ENCODE measurements at places on chromosomes 1 and 21.

DNA sequence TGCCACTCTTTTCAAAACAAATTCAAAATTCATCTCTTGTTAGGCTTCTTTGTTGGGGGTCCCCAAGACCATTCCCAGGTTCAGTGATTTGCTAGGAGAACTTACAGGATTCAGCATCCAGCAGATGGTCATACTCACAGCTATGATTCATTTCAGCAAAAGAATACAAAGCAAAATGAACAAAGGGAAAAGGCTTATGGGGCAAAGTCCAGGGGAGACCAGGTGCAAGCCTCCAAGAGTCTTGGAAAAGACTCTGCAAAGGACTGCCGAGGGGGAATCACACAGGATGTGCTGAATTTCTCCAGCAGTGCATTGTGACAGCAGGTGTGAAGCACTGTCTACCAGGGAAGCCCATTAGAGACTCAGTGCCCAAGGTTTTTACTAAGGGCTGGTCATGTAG is 7.3 kb downstream of the TRAF5 start:
- no peak for DNase-seq

DNA sequence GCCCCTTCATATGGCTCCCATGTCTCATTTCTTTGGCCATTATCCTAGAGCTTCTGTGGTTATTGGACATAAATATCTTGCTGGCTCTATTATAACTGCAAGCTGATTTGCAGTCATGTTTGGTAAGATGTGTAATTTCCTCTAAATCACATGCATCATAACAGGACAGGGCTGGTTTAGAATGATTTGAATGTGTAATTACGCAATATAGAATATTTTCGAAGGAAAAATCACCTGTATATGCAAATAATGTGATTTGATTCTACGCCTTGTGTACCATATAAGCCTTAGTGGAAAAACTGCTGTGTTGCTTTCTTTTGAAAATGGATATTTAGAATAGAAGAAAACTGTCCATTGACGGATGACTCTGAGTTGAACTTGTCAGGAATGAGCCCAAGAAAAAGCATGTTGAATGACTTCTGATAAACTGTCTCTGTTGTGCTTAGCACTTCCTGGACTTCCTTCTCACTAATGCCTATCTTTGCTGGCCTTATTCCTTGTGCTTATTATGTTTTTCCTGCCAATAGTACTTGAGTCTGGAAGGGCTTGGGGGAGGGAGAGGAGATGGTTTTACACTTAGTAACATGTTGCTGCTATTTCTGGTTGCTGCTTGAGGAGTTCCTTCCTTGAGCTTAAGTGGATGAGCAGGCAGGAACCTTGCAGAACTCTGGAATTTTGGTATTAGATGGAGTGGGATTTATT is 6.5 kb downstream of the CACHD1 start:
- DNase-seq, result no peak

- no peak for DNase-seq
These were observed 805 bp downstream of the ATG4C start for GRCh38 chr1:62784509-62785365.

GRCh38 chr1:205284420-205285144 is 37.0 kb downstream of the NUAK2 start:
- peak; percentile 80 for DNase-seq

DNA sequence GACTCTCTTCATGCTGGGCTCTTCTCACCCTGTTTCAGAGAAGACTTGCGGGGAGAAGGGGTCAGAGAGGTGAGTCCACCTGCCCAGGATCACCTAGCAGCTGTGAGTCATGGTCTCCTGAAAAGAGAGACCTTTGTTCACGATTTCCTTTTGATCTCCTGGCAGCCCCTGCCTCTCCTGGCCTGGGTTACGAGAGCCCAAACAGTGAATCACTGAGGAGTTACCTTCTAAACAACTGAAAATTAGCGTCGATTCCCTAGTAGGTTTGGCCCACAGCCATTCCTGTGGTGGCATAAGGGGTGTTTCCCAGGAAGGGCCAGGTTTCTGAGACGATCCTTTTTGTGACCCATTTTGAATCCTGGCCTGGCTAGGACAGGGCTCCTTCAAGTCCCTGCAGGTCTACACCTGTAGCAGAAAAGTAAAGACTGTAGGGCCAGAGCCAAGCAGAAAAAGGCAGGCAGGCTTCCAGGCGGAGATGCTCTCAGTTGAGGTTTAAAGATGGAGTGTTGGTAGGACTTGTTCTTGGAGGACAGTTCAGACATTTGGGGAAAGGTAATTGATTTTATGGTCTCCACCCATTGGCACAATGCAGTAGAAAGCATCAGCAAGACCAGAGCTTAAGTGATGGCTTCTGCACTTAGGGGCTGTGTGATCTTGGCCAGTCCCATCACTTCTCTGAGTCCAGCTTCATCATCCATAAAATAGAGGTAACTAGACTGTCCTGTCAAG is 2.1 kb upstream of the PLA2G2E start:
- DNase-seq, result no peak

GRCh38 chr1:196029410-196029809 is 578.8 kb downstream of the KCNT2 start:
- no peak for DNase-seq

- DNase-seq, result no peak
These were observed 743.2 kb upstream of the RGS18 start for GRCh38 chr1:191414981-191415640.

DNA sequence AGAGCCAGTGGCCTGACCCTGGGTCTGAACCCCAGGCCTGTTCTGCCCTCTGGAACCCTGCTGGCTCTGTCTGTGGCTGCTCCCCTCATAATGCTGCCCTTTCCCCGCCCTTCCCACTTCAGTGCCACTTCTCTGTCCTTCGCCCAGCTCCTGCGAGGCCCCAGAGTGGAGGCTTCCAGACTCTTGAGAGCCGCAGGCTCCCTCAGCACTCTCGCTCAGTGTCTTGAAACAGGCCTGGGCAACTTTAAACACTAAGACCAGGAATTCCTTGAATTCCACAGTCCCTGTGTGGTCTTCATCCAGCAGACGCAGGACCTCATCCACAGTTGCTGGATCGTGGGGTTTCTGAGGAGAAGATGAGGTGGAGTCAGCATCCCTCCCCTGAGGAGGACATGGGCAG is 3.5 kb downstream of the CRNN start:
- no peak for DNase-seq

GRCh38 chr1:209238356-209238755 is 345.2 kb upstream of the CAMK1G start:
- no peak for DNase-seq

GRCh38 chr21:14114251-14114650 is 96.5 kb downstream of the LIPI start:
- DNase-seq, result no peak

DNA sequence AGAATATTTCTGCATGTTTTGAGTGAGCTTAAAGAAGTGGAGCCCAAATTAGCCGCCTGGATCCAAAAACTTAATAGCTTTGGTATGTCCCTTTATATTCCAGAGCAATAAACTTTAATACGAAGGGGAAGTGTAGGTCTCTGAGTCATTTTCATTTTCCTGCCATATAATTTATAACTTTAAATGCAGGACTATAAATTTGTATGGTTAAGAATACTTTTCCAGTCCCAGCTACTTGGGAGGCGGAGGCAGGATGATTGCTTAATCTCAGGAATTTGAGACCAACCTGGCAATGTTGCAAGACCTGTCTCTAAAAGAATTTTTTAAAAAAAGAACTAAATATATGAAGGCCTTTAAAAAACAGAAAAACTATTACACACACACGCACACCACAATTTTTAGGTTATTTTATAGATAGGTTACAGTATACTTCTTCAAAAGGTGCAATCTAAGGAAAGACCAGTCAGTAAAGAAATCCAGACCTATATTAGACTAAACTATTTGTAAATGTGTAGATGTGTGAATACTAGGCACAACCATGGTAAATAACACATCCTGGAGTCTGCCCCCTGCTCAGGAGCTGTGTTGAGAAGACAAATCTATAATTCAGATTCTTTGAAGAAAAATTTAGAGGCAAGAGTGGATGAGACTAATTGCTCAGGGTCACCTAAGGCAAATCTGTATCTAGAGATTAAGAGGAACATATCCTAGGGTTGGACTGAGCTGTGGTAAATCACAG is 80.3 kb downstream of the TTC3 start:
- DNase-seq, result no peak

DNA sequence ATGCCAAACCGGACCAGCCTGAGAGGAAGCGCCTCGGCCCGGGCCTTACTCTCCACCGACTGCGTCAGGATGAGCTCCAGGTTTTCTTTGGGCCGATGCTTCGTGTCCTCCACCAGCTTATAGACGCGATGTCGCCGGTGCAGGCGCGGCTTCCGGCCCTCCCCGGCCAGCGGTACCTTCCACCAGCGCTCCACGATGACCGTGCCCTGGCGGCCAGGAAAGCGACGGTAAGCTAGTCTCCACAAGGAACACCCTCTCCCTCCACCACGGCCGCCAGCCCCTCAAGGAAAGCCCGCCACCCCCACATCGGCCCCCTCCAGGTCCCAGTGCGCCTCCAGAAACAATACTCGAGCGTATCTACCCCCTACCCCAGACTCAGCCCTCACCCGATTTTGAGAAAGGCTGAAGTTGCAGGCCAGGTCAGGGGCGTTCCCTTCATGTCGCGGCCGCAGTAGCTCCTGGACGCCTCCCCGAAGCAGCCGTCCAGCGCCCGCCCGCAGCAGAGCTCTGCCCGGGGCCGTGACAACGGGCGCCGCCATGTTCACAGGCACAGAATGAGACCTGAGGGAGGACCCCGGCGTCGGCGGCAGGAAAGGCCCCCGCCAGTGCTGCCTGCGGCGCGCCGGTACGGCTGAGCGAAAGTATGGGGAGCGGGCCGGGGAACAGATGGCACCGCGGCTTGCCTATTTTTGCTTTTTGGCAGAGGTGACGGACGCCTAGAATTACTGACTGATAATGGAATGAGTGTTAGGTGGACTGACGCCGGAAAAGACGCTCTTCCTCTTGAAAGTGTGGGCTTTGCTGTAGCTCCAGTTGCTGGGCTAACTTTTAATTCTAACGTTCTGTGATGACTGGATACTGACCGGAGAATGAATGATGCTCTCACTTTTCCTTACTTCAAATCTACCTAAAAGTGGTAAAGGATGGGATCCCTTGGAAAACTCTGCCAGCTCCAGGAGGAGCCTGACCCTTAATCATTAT is at the start of gene MRPL9:
MRPL9 (minus strand) TSS at position 556 of the 981 bp plus-strand sequence; CDS start at position 539, 17 bp downstream.
- DNase-seq, result peak; percentile 70

DNA sequence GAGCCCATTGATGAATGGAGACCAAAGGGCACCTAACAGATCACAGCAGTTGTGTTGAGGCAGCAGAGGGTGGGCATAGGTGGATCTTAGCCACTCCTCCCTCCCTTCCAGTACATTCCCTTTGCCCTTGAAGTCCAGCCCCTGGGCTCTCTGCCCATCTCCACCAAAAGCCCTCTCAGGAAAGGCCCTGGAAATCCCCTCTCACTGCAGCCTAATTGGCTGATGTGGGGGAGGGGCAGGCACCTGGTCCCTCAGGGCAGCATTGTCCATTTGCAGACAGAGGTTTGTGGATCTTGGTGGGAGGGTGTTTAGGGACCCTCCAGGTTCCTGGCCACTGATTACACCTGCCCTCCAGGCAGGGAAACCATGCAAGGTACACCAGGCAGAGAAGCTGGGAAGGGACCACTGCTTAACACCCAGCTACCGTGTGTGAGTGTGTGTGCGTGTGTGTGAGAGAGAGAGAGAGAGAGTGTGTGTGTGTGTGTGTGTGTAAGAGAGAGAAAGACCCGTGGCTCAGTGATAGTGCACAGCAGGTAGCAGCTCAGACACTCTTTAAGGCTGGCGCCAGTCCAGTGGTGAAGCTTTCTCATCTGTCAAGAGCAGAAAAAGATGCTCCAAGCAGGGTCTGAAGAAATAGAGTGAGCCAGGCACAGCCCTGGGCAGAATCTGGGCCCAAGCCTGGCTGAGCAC is 71.1 kb downstream of the MATN1 start:
- DNase-seq, result no peak

- no peak for DNase-seq
These were observed 1.4 kb downstream of the S100A12 start for GRCh38 chr1:153374071-153374470.

DNA sequence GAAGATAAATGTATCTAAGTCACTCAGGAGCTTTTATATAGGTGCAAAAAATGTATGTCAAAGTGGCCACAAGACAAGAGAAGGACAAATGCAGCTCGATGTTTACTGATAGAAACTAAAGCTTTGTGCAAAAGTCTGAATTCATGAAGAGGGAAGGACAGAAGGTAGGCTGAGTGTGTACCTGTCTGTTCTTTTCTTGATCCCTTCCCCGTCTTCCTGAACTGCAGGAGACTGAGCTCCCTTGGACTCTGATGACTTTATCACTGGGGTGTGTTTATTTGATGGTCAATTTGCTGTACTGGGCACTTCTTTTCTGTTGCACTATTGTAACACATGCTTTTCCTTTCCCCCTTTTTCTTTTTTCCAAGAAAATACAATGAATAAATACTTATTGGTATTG is 25.4 kb downstream of the ITGB3BP start:
- DNase-seq, result no peak

GRCh38 chr1:119544165-119544762 is 37.3 kb downstream of the HSD3B1 start:
- DNase-seq, result no peak

DNA sequence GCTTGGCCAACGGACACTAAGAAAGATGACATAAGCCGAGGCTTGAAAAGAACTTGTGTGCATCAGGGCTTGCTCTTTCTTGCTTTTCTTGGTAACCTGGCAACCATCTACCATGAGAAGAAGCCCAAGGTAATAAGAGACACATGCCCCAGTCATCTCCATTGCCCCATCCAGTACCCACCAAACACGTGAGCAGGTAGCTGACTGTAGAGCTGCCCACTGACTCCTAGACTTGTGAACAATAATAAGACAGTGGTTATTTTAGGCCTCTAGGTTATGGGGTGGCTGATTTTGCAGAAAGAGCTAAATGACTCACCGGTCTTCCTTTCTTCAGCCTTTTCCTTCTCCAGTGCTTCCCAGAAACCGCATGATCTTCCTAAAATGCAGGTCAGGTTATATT is 105.0 kb upstream of the JUN start:
- DNase-seq, result no peak

- no peak for DNase-seq
These were observed 10.4 kb upstream of the ETV3L start for GRCh38 chr1:157110003-157110402.

- DNase-seq, result no peak
These were observed 116.9 kb downstream of the BEND5 start for GRCh38 chr1:48659801-48660200.

- DNase-seq, result no peak
These were observed 83.4 kb downstream of the CACHD1 start for GRCh38 chr1:64553285-64553684.

- DNase-seq, result no peak
These were observed 198.2 kb downstream of the SIPA1L2 start for GRCh38 chr1:232431748-232432147.

DNA sequence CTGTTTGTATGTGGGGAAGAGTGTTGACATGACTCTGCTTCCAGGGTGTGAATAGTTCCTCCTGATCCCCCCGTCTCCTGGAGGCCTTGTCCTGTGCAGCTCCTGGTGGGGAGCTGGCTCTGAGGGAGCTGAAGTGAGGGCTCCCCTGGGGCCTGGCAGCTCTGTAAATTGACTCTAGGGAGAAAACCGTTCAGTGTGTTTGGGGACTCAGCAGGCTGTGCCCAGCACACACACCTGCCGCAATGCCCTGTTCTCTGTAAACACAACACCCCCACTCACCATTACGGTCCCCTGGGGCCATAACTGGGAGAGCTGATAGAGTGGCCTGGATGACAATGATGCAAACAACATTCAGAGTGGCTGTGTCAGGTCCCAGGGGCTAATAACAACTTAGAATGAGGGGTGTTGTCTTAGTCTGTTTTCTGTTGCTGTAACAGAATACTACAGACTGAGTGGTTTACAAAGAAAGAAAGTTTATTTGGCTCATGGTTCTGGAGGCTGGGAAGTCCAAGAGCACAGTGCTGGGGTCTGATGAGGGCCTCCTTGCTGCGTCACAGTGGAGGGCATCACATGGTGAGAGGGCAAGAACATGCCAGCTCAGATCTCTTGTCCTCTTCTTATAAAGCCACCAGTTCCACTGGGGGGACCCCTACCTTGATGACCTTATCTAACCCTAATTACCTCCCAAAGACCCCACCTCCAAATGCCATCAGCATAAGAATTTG is 15.3 kb downstream of the ADORA1 start:
- DNase-seq, result no peak

All from stimulated activated CD8-positive, alpha-beta memory T cell treated with anti-CD3 and anti-CD28 coated beads, Interleukin-12 subunit alpha, Interleukin-12 subunit beta, amount 100 ng/mL, for 4 hours (primary cell).